Stimulated activated CD8-positive, alpha-beta memory T cell treated with anti-CD3 and anti-CD28 coated beads, Interleukin-2, amount 100 ng/mL, for 48 hours (primary cell): ENCODE measurements at places on chromosomes 4 and X.

DNA sequence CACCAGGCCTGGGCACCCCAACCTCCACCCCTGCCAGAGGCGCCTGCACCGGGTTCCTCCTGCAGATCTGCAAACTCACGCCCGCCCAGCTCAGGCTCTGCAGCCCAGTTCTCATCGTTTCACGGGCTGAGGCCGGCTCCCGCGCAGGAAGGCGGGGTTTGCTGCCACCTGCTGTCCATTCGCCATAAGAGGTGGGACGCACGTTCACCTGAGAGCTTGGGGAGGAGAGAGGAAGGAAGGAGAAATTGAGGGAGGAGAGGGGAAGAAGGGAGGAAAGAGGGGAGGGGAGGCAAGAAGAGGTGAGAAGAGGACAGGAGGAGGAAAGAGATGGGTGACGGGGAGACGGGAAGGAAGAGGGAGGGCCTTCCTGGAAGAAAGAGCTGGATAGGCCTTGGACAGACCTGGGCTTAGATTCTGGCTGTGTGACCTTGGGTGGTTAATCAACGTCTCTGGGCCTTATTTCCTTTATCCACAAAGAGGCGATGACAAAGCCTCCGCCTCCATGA, 114.5 kb downstream of the ADRA2C start:
- DNase-seq, result peak; percentile 58

DNA sequence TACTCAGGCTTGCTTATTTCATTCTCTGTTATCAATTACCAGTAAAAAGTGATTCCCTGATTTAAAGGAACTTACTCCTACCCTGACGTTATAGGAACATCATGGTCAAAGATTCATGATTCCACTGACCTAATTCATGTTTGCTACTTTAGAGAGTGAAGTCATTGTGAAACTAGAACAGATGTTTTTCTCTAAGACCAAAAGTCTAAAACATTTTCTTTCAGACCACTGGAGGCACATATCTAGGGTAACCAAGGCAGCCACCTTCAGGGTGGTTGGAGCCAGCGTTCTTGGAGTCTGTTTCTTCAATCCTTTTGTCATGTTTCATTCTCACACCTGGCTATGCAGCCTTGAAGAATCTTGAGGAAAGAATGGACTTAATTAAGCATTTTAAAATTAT, 77.8 kb downstream of the GALNTL6 start:
- DNase-seq, result no peak

DNA sequence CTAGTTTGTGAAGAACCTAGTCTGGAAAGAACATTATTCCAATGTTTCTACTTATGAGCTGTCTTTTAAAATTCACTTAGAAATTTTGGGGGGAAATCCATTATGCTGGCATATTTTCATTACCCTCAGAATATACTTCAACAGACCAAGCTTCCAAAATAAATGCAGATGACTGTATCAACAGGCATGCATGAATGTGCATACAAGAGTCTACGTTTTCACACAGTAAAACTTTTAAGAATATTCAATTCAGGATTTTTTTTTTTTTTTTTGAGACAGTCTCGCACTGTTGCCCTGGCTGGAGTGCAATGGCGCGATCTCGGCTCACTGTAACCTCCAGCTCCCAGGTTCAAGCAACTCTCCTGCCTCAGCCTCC, 49.7 kb downstream of the ABCG2 start:
- DNase-seq, result no peak

- no peak for DNase-seq
Measured at GRCh38 chrX:38278682-38279081, 48.6 kb downstream of the RPGR start.

DNA sequence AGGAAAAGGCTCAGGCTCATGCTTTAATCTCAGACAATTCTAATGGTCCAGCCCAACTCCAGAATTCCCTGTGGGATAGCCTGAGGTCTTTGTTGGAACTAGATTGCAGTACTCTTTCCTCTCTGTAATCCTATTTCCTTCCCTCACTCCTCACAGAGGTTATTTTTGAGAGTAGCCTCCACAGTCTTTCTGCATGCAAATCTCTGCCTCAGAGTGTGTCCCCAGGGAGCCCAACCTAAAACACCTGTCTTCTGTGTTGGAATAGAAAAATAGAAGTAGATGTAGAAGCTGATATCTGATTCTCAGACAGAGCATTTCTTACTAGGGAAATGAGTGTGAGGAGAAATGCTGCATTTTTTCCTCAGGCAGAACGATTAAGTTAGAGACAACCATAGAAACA, 915.5 kb upstream of the EPHA5 start:
- no peak for DNase-seq

GRCh38 chrX:45322382-45322781, 121.7 kb upstream of the DIPK2B start:
- DNase-seq, result no peak

DNA sequence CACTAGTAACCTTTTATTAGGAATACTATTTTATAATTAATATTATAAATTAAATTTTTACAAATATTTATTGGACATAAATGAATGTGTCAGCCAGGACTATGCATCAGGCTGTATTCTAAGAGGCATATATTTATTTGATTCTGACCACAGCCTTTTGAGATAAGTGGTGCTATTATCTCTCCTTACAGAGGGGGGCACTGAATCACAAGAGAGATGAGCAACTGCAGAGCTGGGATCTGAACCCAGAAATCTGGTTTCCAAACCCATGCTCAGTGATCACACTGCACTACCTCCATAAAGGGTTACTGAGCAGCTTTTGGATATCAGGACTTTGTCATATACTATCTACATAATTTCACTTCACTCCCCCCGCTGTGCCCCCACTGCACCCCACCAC, 322.0 kb downstream of the TMA16 start:
- no peak for DNase-seq

DNA sequence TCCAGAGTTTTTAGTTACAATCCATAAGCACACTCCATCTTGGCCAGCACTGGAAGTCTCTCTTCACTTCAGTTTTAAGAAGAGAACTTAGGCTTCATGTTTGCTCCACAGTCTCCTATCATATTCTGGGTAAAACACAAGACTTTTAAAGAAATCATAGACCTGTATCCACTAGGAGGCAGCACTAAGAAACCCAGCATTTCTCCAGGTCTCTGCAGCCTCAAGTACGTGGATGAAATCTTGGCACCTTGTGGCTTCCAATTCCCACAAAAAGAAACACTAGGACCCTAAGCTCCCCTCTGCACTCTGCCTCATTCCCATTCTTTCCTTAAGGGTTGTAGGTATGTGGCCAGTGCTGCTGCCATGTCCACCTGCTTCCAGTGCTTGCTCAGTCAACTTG, 367.3 kb upstream of the CASK start:
- no peak for DNase-seq

GRCh38 chr4:148017801-148018200, 285.9 kb downstream of the ARHGAP10 start:
- no peak for DNase-seq

- no peak for DNase-seq
Measured at GRCh38 chr4:32268863-32269262, 1548.7 kb downstream of the PCDH7 start.

- DNase-seq, result peak; percentile 46
Measured at GRCh38 chrX:153539171-153539978, 21.9 kb downstream of the ATP2B3 start.

GRCh38 chr4:58507079-58507478, 1396.9 kb upstream of the IGFBP7 start:
- DNase-seq, result no peak

DNA sequence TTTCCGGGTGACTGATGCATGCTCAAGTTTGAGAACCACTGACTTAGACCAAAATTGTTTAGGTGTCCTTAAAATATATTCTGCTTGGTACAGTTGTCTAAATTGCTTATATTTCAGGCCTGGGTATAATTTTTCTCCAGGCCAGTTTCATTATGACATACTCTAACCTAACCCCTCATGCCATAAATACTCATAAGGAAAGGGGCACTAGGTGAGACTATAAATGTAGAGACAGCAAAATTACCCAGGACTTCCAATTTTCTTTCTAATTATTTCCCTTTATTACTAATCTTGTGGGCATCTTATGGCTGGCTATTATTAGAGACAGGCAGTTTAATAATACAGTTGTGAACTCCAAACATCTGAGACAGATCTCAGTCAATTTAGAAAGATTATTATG, 150.2 kb downstream of the RRAGB start:
- DNase-seq, result no peak

GRCh38 chr4:14943749-14944148, 58.5 kb upstream of the CPEB2 start:
- no peak for DNase-seq

- no peak for DNase-seq
Measured at GRCh38 chrX:140354431-140355120, 150.3 kb downstream of the SOX3 start.

DNA sequence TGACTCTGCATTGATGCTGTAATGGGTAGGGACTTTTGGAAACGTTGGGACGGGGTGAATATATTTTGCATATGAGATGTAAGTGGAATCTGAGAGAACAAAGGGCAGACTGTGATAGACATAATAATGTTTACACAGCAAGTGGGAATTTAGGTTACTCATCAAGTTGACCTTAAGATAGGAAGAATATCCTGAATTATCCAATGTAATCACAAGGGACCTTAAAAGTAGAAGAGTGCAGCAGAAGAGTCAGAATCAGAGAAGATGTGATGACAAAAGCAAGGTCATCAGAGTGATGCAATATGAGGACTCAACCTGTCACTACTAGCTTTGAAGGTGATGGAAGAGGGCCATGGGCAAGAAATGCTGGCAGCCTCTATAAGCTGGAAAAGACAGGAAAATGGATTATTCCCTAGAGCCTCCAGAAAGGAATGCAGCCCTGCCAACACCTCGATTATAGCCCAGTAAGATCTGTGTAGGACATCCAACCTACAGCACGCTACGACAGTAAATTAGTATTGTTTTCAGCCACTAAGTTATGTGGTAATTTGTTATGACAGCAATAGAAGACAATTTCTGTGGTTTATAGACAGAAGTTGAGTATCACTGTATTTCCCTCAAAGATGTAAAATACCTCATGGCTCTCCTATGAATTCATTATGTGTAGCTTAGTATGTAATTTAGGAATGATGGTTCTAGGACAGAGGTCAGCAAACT, 26.4 kb downstream of the MORC4 start:
- DNase-seq, result no peak

DNA sequence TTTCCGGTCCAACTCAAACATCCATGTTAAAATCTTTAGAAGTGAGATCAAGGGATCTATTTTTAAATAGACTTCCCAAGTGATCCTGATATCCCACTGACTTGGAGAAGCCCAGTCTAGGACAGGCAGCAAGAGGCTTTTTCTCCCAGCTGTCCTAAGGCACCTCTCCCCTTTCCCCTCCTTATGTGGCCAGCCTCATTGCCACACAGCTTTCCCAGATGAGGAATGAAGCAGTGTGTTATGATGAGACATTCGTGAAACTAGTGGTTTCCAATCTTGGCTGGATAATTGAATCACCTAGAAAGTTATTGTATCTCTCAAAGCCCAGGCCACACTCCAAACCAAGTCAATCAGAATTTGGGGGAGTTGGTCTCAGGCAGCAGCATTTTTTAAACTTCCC, 16.8 kb upstream of the HSD17B13 start:
- DNase-seq, result no peak

- DNase-seq, result no peak
Measured at GRCh38 chr4:158903079-158903456, 134.2 kb downstream of the FNIP2 start.

GRCh38 chr4:2827874-2828751, 15.5 kb upstream of the ADD1 start:
- no peak for DNase-seq

DNA sequence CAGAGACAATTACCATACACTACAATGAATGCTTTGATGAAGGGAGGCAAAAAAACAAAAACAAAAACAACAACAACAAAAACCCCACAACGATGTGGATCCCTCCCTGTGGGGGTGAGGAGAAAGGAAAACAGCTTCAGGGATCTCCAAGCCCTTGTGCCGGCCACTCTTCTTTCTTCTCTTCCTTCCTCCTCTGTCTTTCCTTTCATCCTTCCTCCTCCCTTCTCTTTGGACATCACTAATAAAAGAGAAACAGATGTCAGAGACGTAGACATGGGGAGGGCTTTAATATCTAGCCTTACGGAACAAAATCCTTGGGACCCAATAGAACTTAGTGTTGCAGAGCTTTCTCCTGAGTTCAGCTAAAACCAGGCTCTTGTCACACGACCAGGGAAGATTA, 18.8 kb upstream of the STX18 start:
- DNase-seq, result no peak

- DNase-seq, result no peak
Measured at GRCh38 chrX:21747558-21747957, 10.4 kb downstream of the SMPX start.
